Activated T-helper 1 cell treated with anti-CD3 and anti-CD28 coated beads, Interleukin-12 subunit alpha, Interleukin-12 subunit beta, Interleukin-2, Interleukin-4 antibody, amounts not matched to agents 30 ng/mL and 10 ng/mL and 1 ng/mL, durations not matched to agents 14 hours and 24 hours and 36 hours (primary cell): ENCODE measurements at places on chromosomes 12 and 14.

GRCh38 chr12:122158700-122159285 is 15.2 kb downstream of the IL31 start:
- no peak for DNase-seq

- DNase-seq = no peak
Measured at GRCh38 chr14:93276031-93276716, 56.7 kb downstream of the BTBD7 start.

DNA sequence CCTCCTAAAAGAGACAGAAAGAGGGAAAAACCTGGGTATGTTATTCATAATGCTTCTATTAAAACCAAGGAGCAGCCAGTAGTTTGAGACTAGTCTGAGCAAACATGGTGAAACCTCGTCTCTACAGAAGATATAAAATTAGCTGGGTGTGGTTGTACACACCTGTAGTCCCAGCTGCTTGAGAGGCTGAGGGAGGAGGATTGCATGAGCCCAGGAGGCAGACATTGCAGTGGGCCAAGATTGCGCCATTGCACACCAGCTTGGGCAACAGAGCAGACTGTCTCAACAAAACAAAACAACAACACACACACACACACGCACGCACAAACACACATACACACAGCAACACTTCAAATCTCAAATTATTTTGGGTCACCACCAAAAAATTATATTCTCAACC is 27.8 kb downstream of the HECTD4 start:
- no peak for DNase-seq

- DNase-seq = no peak
Measured at GRCh38 chr12:49534731-49535278, 4.0 kb upstream of the KCNH3 start.

DNA sequence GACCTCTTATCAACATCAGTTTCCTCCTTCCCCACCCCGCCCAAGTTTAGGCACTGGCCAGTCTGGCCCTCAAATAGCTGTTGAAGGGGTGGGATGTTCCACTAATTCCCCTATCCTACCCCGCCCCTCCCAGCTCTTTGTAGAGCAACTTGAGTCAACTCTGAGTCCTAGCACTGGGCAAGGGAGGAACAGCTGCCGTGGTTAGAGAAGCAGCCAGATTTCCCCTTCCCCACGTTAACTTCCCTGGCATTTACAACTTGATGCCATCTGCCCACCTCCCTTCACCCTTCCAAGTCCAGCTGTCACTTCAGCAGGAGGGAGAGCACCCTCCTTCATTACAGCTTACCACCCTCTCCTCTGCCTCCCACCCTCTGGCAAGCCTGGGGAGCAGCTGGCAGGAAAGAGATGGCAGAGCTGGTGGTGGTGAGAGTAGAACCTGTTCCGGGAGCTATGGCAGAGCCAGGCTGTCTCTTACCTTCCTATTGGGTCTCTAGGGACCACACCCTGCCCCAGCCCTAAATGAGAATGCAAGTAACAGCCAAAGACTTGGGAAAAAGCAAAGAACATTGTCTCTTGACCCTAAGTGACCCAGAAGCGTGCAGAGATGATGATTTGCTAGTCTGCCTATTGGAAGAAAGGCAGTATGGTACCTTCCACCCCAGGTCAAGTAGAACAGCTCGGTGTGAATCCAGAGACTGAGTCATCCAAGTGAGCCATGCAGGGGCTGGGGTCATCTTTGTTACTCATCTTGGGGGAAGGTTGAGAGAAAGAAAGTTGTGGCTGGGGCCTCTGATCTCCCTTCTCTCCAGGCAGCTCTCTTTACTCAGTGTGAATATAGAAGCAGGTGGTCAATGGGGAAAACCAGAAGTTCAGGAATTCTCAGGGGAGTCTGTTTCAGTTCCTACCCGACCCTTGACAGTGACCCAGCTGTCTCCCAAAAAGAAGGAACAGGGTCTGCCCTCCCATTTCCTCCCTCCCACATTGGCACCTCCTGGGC is 1.5 kb downstream of the BLOC1S1 start:
- no peak for DNase-seq

DNA sequence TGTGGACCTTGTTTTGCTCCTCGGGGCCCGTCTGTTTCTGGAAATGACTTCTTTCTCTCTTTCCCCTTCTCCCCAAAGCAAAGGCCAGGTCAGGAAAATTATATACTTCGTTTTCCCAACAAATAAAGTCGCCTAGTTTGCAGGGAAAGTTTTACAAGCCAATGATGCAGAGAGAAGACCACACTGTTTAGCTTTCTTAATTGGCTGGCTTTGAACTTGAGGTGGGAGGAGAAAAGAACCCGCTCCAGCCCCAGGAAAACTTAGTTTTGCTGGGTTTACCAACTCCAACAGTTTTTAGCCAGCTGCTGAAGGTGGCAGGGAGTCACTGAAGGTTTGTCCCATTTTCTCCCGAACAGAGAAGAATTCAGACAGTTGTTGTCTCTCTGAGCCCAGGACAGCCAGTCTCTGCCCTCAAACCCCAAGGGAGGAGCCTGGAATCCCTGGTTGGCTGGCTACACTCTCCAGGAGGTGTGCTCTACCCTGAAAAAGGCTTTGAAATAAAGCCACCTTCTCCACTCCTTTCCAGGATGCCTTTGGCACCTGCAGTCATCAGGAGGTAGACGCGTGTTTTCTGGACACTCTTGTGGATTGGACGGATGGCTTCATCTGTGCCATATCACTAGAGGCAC is 24.8 kb downstream of the BCL11B start:
- DNase-seq = no peak
